Lung (tissue), 17 donors: ENCODE measurements at places on chromosomes 6 and 20. TPM values are rescaled to one million over a fixed set of nuclear protein-coding genes. Genes with fewer than 3 reads are reported as not detected.
A peak's percentile ranks its signal among the peaks of the same experiment; 100 is the strongest.

The RFX6 gene
- total RNA-seq = not detected

DNA sequence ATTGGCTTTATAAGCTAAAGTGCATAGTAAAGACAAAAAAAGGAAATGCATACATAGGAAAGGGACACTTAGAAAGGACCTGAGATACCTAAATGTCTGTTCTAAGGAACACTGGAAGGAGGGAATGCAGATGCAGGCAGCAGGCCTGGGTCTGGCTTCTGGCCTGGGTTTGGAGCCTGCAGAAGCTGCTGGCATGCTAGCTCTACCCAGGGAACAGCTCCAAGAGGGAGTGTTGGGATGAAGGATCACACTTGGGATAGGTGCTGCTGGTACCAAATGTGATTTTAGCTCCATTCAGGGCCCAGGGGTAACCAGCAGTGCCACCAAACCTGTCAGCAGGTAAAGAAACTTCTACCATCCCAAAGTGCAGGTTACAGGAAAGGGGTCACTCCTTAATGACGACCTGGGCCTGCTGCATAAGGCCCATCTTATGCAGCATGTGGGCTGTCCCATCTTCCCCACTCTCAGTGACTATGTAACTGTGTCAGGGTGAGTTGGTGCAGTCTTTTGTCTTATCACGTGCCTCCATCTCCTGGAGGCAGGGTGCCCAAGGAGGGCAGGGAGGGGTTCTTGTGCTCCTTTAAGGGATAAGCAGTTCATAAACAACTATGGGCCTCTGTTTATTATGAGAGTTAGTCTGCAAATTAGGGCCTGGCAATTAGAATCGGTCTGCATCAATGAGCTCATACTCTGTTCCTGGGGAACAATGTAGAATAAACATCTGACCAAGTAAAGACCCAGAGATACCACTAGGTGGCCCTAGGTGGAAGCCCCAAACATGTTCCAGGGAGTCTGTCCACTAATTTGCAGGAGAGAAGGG, 26.9 kb downstream of the DDX27 start:
- DNase-seq = peak; percentile 62

DNA sequence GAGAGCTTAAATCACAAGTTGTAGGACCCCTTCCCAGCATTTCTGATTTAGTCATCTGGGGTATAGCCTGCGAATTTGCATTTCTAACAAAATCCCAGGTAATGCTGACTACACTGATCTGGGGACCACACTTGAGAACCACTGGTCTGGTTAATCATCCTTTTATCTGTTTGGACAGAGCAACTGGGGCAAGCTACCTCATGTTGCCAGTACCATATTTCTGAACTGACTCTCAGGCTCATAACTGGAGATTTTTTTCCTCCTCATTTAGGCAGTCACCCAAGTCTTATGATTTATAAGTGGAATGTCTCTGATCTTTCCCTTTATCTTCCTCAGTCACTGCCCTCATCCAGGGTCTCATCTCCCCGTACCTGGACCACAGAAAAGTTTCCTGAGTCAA, 12.0 kb upstream of the GTF3C6 start:
- DNase-seq = no peak

- no peak for DNase-seq
These were observed 36.6 kb downstream of the AIG1 start for GRCh38 chr6:143097224-143097795.

DNA sequence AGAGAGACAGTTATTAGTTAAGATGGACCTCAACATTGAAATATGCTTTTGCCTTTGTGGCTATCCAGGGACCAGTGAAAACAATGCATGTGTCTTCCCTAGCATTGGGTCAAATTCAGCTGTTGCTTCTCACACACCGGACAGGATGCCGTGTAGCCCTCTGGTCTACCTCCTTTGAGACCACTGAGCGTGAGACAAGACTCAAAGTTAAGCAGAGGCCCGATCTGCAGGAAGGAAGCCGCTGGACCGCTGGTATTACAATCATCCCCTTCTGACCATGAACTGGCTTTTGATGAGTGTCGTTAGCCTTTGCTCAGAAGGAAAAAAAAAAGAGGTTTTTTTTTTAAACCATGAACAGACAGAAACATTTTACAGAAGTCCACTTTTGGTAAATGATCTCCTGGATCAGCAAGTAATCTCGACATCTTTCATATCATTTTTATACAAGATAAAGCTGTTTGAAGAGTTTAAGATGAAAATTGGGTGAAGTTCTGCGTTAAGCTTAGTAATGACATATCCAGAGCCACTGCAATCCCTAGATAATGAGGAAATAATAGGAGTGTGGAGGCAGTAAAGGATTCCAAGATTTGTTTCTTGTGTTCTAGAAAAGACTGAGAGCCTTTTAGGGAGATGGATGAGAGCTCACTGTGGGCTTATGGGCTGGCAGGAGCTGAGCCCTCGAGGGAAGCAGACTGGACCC, 622.8 kb downstream of the QKI start:
- DNase-seq = no peak

GRCh38 chr6:62150048-62150663, 135.9 kb downstream of the KHDRBS2 start:
- peak; percentile 78 for DNase-seq

DNA sequence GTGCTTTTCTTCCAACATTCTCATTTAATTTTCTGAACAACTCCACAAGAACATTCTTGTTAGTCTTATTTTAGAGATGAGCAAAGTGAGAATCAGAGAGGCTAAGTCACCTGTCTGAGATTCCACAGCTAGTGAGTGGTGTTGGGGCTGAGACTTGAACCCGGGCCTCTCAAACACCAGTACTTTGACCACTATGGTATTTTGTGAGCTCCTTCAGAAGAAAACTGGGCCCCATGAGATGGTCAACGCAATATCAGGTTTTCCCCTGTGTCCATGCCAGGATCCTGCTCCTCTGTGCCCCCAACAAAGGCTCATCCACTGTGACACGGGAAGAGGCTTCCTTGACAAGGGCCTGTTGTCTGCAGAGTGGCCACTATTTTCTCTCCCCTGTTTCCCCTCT, 51.9 kb downstream of the MAFB start:
- DNase-seq = no peak
